Fibroblast of gingiva (primary cell): ENCODE measurements at places on chromosomes 2 and 18.

GRCh38 chr18:57352761-57353136 is 392 bp downstream of the ST8SIA3 start:
- DNase-seq: no peak

- DNase-seq: no peak
Observed at GRCh38 chr2:230871361-230872150, 6.8 kb downstream of the ITM2C start.

DNA sequence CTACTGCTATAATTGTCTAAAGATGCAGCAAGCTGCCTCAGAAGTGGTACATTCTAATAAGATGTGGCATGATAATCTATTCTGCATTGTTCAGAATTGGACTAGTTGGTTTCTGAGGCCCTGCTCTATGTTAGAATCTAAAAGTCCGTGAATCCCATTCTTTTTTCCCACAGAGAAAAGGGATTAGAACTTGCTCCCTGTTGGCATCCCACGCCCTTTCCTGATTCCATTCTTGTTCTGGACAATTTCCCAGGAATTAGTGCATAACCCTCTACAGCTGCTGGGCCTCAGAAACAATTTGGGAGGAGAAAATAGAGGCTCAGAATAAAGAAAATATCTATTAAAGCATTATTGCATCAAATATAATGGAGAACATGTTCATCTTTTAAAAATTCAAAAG is 282.7 kb downstream of the NRXN1 start:
- DNase-seq: no peak

DNA sequence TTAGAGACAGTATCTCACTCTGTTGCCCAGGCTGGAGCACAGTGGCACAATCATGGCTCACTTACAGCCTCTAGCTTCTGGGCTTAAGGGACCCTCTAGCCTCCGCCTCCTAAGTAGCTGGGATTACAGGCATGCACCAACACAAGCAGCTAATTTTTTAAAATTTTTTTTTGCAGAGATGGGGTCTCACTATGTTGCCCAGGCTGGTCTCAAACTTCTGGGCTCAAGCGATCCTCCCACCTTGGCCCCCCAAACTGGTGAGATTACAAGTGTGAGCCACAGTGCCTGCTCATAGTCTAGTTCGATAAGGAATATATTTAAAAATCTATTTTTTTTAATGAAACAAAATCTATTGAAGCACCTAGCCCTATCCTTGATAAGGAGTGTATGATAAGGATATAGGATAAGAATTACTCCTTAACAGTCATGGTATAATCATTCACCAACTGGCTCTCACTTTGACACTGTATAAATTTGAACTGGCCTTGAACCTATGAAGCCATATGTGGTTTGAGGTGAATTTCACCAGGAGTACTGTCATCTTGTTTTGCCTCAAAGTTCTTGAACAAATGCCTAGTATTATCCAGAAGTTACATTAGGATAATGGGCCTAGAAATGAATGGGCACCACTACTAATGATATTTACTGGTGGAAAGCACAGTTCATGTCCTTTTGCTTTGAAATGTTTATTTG is 71.1 kb downstream of the EXOC6B start:
- DNase-seq: no peak

GRCh38 chr2:69231612-69232277 is 155.3 kb downstream of the GFPT1 start:
- DNase-seq: no peak

DNA sequence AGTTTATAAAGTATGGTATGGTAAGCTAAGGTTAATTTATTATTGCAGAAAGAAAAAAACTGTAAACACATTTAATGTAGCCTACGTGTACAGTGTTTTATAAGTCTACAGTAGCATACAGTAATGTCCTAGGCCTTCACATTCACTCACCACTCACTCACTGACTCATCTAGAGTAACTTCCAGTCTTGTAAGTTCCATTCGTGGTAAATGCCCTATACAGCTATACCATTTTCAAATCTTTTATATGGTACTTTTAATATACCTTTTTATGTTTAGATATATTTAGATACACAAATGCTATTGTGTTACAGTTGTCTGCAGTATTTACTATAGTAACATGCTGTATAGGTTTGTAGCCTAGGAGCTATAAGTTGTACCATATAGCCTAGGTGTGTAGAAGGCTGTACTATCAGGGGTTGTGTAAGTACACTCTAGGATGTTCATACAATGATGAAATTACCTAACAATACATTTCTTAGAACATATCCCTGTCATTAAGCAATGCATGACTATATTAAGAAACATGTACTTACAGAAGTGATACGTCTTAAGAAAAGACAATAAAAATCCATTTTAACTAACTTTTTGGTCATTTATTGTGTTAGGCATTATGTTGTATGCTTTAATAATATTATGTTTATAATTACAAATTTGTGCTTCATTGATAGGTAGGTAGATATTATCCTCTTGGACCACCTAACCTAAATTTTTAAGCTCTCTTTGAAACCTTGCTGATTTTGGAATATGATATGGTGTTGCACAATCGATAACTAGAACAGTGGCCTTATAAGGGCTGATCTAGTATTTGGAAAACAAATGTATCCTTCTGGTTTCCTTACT is 51.9 kb downstream of the VRK2 start:
- peak; percentile 56 for DNase-seq

DNA sequence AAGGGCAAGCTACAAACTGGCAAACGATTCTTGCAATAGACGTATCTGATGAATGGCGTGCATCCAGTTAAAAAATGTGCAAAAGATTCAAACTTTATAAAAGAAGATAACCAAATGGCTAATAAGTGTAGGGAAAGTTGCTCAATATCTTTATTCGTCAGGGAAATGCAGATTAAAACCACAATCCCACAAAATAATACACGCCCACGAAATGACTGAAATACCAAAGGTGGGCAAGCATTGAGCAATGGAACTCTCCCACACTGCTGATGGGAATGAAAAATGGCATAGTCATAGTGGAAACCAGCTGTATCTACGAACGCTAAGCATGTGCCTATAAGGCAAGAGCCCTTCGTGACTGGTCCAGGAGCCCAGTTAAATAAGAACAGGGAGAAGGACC is 168.6 kb upstream of the SIX2 start:
- peak; percentile 100 for DNase-seq

DNA sequence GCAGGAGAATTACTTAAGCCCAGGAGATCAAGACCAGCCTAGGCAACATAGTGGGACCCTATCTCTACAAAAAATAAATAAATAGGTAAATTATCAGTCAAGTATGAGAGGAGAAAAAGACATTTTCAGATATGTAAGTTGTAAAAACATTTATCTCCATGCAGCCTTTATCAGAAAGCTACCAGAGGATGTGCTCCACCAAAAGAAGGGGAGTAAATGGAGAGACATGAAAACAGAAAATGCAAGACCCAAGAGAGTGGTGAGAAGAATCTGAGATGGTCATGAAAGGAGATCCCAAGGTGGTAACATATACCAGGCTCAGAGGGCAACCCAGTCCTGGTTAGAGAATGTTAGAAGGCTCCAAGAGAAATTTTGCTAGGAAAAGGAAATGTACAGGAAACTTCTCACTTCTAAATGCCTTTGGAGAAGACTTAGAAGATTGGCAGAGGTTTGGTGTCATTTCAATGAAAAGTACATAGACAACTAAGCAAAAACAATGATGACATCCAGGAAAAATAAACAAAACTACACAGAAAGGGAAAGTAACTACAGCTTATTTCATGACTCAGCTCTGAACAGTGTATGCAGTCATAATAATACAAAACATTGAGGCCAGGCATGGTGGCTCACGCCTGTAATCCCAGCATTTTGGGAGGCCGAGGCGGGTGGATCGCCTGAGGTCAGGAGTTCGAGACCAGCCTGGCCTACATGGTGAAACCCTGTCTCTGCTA is 19.5 kb downstream of the CIB4 start:
- no peak for DNase-seq

GRCh38 chr2:208315081-208315788 is 49.2 kb downstream of the PIKFYVE start:
- peak; percentile 84 for DNase-seq

- no peak for DNase-seq
Observed at GRCh38 chr2:234955091-234955591, 3.3 kb downstream of the SH3BP4 start.

- no peak for DNase-seq
Observed at GRCh38 chr2:148259674-148260073, 238.8 kb downstream of the MBD5 start.

DNA sequence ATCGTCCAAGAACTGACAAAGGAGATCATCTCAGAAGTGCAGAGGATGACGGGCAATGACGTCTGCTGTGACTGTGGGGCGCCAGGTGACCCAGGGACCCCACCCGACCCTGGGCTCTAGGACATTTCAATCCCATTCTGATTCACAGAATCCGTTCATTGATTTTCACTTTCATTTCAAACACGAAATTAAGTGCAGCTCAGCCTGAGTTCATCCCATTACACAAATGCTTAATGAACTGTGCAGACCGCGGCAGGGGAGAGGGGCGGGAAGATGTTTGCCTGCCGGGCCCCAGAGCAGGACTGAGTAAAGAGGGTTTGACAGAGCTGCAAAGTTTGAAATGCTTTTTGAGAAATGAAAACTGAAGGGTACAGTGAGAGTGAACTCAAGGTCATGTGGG is 67.1 kb downstream of the ITGB1BP1 start:
- no peak for DNase-seq

- no peak for DNase-seq
Observed at GRCh38 chr2:233996000-233996399, 54.5 kb upstream of the SPP2 start.

DNA sequence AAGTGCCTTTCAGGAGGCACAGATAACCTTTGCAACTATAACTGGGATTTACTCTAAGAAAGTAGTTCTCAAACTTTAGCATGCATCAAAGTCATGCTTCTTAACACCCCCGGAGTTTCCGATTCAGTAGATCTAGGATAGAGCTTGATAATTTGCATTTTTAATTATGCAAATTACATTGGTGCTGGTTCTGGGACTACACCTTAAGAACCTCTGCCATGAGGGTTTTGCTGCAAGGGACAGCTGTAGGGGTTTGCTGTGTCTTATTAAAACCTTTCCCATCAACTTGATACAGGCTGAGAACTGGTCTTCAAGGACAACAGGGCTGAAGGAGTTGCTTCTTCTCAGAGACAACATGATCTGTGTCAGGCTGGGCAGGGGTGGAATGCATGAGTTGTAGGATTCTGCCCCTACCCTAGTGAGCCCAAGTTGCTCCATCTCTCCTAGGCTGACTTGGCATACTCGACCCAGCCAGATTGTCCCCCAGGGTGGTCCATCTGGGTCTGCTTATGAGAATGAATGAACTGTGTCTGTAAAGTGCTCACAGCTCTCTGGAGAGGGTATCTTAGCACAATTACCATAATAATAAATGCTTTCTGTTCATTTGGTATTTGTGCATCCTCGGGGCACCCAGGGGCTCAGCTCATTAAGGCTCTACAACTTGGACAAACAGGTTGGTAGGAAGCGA is 232.7 kb downstream of the CLIP4 start:
- DNase-seq: no peak

GRCh38 chr2:15159751-15160177 is 401.4 kb downstream of the NBAS start:
- DNase-seq: peak; percentile 51

GRCh38 chr2:36270758-36271157 is 84.8 kb upstream of the CRIM1 start:
- DNase-seq: no peak

DNA sequence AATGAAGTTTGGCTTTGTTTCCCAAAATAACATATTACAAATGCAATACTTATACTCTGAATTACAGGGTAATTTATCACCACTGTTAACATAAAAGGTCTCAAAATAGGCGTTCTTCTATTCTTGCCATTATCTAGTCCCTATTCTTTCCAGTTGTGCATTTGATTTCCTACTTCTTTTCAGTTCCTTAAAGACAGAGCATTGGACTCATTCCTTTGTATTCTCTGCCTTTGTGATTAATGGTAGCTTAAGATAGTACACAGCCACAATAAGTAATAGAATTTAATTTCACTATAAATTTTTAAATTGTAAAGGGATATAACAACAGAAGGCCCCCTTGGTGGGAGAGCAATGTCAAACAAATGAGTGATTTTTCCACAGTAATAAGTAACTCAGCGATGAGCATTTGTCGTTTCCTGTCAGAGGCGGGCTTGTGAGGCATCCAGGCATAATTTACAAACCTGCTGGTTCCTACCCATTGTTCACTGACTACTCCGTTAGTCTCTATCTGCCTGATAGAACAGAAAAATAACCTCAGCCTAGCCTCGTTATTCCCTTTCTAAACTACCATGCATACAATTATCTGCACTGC is 456.6 kb upstream of the REG3G start:
- no peak for DNase-seq

- peak; percentile 93 for DNase-seq
Observed at GRCh38 chr2:101474731-101475384, at the start of gene RFX8. RFX8 (minus strand) TSS chr2:101475112; CDS start chr2:101466848, 8,264 bp downstream.

DNA sequence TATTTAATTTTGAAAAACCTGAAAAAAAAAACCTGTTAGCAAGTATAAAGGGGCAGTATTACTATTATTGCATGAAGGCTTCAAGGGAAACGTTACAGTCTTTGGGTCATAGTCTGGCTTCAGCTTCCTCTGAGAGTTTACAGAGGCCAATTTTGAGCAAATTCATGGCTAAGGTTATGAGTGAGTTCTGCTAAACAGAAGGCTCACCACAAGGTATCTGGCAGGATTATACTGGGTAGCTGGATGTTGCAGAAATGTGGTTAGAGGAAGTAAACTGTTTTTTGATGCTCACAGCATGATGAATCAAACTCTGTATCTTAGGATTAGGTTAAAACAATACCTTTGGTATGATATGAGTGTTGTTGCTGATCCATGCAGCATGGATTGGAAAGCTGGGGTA is 9.3 kb downstream of the MRPL19 start:
- DNase-seq: no peak

DNA sequence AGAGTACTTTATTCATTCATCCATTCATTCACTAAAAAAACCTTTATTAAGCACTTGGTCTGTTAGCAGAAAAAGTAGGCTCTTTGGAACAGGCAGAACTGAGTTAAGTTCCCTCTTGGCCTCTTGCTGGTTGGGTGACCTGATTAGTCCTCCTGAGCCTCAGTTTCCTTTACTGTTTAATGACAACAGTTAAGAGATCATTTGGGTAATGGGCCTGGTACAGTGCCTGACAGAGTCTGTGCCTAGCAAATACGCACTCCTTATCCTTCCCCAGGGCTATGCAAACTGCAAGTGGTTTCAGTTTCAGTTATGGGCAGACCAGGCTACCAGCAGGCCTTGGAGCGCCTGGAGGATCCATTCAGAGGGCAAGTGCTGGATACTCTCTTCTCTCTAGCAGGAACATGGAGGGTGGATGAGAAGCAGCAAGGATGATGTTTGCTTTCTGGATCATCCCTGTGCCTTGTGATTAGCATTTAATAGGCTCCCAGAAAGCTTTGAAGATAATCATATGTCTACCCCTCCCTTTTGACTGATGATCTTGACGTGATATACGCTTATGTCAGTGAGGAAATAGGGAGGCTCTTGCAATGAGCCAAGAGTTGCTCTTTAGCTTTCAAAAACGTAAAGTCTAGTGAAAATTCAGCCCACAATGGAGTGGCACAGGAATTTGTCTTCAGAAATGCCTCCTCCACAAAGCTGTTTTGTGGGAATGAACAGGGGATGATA is 12.4 kb upstream of the TAF1B start:
- no peak for DNase-seq
